ENCODE measurements at places on chromosomes 3 and 15. TPM values are rescaled to one million over a fixed set of nuclear protein-coding genes. Genes with fewer than 3 reads are reported as not detected.

The CCDC54 gene
- total RNA-seq, result 1.6 TPM

The SLC9C1 gene
- total RNA-seq, result not detected

The NR1I2 gene
- total RNA-seq, result 0.63 TPM

The FEZF2 gene
- 19.1 TPM for total RNA-seq

The FNDC3B gene
- 31.0 TPM for total RNA-seq

The BFSP2 gene
- 2.5 TPM for total RNA-seq

The GRK7 gene
- 0.31 TPM for total RNA-seq

The GOLGA6B gene
- not detected for total RNA-seq

The GOLGA8G gene
- not detected for total RNA-seq

The LDHAL6B gene
- not detected for total RNA-seq

The GXYLT2 gene
- 3.4 TPM for total RNA-seq

The DISP2 gene
- total RNA-seq, result 18.5 TPM

The EXD1 gene
- 0.63 TPM for total RNA-seq

The QARS1 gene
- total RNA-seq, result 170 TPM

The CD200 gene
- 57.6 TPM for total RNA-seq

The NOX5 gene
- 0.63 TPM for total RNA-seq

The HYAL2 gene
- total RNA-seq, result 41.6 TPM

All from parietal lobe (tissue), 2 donors.